Cerebellar nuclear complex (tissue), 1 donor: ENCODE measurements at places on chromosomes 4 and X.

GRCh38 chrX:108199041-108199440 lies 107.5 kb downstream of the ATG4A start:
- DNase-seq = no peak

DNA sequence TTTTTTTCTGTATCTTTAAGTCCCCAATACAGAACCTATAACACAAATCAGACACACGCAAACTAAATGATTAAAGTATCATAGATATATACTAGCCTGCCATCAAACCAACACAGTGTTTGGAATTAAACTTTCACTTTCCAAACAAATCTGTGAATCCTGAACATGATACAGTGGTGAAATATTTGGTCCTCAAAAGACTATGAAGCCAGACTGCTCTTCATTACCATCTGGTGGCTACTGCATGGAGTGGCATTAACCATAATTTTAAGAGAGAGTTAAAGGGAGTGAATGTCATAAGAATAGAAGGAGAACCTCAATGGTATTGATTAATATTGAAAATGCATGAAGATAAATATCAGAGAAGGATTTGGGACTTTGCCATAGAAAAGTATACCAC lies 9.2 kb upstream of the GABRA4 start:
- DNase-seq = no peak

DNA sequence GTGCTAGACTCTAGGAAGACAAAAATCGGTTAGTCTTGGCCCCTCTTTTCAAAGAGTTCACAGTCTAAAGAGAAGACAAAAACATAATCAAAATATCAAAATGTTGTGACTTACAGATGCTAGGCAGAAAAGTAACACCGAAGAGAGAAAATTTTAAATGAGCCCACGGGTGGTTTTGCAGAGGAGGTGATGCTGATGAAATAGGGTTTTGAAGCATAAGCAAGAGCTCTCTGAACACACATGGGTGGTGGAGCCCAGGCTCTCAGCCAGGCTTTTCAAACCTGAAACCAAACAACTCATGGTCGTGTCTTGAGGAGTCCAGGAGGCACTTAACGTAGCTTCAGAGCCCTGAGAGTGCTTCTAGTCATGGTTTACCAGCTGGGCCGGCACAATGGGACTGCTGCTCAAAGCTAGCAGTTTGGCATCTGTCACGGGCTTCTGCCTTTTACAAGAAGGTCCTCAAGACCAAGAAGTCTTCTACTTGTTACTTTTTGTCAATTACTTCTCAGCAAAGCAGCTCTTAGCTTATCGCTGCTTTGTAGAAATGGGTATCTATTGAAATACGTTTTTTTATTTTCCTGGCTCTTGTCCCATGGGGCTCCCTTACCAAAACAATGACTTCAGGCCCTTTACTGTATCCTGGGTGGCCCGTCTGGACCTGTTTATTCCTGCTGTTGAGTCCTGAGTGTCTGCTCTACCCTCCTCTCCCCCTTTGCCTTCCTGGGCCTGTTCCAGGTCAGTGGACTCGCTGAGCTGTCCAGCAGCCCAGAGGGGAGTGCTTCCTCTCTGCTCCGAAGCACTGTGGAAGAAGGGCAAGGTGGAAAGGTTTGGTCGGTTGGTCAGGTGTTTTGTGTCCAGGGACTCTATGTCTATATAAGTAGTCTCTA lies 69.5 kb downstream of the TNIP2 start:
- no peak for DNase-seq

GRCh38 chrX:23907498-23908218 lies at the start of the genes APOO and CXorf58:
Gene APOO (minus strand): TSS chrX:23907938. CDS start chrX:23907702, 236 bp downstream.
Gene CXorf58 (plus strand): TSS chrX:23908006. CDS start chrX:23910303, 2,297 bp downstream.
- peak; percentile 11 for DNase-seq

- DNase-seq = no peak
Measured at GRCh38 chrX:52983321-52984000, 25.1 kb upstream of the FAM156A start.

DNA sequence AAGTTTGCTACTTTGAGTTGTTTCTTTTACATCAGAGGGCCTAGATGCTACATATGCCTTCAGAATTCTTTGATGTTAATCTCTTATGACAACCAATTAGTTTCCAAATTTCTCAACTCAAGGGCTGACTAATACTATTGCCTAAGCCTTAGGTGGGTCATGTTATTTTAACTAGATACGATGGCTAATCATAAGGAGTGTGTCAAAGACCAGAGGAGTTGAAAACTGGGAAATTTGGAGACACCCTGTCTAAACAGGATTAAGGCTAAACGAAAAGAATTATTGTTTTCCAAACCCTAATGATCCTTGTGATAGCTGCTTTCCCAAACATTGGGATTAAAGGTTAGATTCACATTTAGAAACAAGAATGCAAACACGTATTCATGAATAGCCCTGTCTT lies 228.5 kb downstream of the PCDH7 start:
- DNase-seq = no peak

DNA sequence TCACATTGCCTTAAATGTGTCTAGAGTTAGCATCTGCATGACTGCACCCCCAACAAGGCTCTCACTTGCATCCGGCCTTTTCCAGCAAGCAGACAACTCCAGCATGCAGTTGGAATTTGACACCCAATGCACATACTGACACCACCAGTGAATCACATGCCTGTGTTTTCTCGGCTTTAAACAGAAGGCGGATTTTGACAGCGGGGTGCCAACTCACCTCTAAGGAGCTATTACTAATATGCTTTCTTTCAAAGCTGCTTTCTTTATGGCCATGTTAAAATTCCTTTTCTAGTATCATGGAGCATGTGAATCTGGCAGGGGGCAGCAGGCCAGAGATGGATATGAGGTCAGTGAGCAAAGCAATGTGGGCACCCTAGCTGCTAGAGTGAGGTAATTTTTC lies 78.0 kb upstream of the CLNK start:
- DNase-seq = no peak

- DNase-seq = no peak
Measured at GRCh38 chr4:2962614-2963174, 512 bp downstream of the NOP14 start.

DNA sequence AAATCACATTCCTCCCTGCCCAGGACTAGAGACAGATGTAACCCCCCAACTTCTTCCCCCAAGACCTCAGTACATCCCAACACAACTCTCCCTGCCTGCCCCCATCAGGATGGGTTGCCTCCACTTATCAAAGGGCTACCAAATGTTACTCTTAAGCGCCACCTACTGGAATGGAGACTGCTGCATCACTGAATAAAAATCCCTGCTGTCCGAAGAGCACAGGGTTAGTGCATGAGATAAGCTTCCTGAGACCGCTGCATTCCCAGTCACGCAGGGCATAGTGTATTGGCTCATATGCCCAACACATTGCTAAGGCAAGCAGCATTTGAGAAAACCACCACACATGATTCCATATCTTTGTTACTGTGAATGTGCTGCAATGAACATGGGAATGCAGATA lies 544.5 kb downstream of the PPP4R3C start:
- no peak for DNase-seq

DNA sequence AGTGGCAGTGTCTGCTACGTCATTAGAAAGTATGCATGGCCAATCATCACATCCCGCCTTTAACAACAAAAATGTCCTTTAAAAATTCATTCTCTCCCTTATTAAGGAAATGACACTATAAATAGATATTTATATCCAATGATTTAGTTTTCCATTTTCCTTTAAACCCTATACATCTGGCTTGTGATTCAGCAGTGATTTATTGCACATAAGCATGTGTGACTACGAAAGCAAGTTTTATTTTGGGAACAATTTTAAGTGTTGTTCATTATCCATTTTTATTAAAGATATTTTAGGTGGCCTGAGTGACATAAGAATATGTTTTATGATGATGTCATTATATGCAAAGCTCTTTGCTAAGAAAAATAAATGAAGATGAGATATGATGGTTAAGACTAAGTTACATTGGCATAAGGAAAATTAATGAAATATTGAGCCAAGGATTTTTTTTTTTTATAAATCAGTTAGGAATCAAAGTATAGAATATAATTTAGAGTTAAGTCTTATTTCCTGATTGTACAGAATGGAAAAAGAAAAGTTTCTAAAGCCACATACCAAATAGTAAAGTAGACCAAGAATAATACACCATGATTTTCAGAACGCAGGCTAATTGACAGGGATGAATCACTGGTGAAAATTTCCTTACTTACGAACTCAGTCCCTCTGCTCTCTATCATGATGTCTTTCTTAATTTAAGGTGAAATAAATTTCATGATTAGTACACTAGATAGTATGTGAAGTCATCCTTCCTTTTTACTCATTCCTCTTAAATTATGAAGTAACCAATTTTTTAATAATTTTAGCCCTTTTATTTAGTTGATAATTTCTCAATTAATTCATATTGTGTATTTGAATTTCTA lies 822.4 kb downstream of the FAT4 start:
- no peak for DNase-seq

DNA sequence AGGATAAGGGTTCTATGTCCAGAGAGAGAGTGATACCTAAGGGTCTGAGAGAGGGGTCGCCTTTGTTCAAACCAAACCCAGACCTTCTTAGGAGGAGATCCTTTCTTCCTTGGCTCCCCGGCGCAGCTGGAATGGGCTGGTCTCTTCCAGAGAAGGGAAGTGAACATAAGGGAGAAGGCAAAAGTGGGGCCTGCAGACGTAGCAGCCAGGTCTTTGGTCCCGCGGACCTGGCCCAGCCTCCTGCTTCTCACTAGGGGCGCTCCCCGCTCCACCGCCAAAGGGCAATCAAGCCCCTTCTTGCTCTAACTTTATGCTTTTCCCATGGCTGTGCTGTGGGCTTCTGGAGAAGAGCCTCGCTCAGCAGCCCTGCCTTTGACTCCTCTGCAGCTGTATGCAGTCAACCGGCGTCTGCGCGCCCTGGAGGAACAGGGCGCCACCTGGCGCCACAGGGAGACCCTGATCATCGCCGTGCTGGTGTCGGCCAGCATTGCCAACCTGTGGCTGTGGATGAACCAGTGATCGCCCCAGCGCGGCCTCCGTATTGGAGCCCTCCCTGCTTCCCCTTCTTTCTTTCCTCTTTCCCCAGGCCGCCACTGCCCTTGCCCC lies 6.5 kb downstream of the FATE1 start:
- no peak for DNase-seq

DNA sequence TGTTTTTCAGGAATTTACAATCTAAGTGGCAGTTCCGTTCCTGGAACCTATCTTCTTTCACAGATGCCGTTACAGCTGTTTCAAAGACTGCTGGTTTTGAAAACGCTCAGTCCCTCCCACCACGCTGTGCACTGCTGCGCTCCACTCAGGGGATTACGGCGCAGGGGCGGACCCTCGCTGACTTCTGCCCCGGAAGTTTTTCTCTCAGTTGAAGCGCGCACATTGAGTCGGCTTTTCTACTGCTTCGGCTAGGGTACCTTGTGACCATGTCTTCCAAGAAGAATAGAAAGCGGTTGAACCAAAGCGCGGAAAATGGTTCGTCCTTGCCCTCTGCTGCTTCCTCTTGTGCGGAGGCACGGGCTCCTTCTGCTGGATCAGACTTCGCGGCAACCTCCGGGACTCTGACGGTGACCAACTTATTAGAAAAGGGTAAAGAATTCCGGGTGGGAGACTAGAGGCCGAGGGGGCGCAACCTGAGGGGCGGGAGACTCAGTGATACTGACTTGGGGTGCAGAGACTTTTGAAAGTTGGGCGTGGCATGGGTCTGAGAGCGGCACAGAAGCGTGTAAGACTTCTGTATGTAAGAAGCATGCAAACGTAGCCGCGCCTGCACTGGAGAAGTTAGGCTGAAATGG lies 597 bp upstream of the NUDT6 start:
- DNase-seq = peak; percentile 88

DNA sequence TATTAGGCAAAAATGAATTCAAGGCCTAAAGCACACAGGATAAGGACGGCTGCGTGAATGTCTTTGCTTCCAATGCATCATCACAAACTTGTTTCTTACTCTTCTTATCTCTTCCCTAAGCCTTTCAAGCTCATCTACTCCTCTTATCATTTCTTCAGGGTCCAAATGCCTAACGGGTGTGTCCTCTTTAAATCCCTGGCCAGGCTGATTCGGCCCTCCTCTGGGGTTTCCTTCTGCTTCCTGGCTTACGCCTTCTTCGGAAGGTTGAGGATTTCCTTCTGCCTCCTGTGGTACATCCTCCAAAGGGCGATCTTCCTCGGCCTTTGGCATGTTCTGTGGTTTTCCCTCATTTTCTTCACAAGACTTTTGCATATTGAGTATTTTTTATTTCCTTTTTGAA lies 1.3 kb downstream of the TCEAL8 start:
- no peak for DNase-seq

- no peak for DNase-seq
Measured at GRCh38 chr4:19971829-19972228, 279.9 kb upstream of the SLIT2 start.

DNA sequence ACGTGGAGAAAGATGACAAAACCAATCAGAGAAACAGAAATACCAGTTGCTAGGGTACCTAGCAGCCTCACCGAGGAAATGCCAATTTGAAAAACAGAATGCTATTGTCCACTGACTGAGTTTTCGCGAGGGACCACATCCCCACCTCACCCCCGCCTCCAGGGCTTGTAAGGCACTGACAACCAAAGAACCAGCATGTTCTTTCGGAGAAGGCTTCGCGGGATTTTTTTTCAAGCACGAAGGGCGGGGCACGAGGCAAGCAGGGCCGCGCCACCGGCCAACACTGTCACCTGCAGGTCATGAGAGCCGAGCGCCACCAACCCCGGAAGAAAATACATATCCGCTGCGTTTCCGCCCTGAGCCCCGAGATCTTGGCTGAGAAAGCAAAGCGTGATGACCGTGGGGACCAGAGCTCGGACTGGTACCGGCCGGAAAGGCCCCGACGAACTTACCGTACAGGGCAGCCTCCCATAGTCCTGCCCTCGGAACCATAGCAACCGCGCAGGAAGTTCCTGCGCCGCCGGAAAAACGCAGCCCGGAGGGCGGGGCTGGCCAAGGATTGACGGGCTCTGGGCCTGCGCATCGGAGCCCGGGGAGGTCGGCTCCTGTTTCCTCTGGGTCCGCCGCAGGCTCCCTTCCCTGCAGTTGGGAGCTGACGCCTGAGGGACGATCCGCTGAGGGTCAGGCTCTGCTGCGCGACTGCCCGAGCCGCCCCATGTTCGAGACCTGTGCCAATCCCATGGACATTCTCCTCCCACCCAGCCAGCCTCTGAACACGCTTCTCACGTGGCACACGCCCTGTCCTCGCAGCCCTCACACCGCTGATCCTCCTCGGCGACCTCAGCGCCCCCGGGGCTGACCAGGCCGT lies 59.2 kb upstream of the PAGE5 start:
- peak; percentile 67 for DNase-seq

- no peak for DNase-seq
Measured at GRCh38 chr4:55336138-55337034, 9.7 kb upstream of the SRD5A3 start.

DNA sequence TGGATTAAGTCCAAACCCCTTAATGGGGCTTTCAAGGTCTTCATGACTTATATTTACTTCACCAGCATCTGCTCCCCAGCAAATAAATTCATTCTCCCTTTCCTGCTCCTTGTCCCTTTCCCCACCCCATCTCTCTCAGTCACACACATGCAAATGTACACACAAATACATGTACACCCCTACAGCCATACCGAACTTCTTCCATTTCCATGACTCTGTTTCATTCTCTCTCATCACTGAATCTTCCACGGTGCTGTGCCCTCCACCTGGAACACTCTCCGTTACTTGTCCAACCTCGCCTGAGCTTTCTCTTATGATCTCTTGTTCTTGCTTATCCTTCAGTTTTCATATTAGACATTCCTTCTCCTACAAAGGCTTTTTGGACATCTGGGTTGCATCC lies 22.0 kb upstream of the RPA4 start:
- DNase-seq = no peak
